ENCODE measurements at places on chromosomes 16 and 17. TPM values are rescaled to one million over a fixed set of nuclear protein-coding genes. Genes with fewer than 3 reads are reported as not detected.

Gene ABCC3
- not detected for total RNA-seq

- peak; percentile 48 for DNase-seq
- no peaks in the 10 kb centered on the region for H3K36me3 ChIP-seq
- peaks cover 12% of the 10 kb centered on the region for H3K4me1 ChIP-seq
- peak within 1 kb of the TSS; percentile 37 for H3K27ac ChIP-seq
These were observed at the start of gene HSD11B2 for GRCh38 chr16:67430977-67431774. TSS of gene HSD11B2 (plus strand) at chr16:67431121. CDS start at chr16:67431249, 128 bp downstream.

Gene PRSS21
- 0.71 TPM for total RNA-seq

DNA sequence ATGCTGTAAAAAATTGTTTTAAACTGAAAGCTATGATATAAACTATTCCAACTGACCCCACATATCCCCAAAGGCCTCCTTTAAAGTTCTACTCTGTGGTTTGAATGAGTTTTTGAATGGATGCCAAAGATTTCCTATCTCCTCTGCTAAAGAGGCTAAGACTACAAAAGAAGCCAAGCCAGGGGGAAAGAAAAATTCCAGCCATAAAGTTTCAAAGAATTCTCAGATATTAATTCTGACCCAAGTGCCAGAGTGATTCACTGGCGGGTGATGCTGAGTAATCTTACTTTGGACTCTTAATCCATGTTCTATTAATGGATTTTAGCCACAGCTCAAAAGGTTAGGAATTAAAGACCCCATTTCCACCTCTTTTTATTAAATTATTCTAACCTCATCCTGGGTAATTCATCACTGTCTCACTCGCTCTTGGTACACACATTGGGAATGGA lies 60.7 kb downstream of the HS3ST3A1 start:
- no peaks in the 10 kb centered on the region for H3K36me3 ChIP-seq
- no peaks in the 10 kb centered on the region for H3K4me1 ChIP-seq
- no peak for DNase-seq
- no peak overlapping the region for H3K27ac ChIP-seq
- H3K4me3 ChIP-seq, result no peak overlapping the region
